Activated CD8-positive, alpha-beta memory T cell treated with anti-CD3 and anti-CD28 coated beads for 1 hour (primary cell): ENCODE measurements at places on chromosomes 5 and 9.

- no peak for DNase-seq
Measured at GRCh38 chr5:87781976-87782375, 369.2 kb upstream of the CCNH start.

- DNase-seq: no peak
Measured at GRCh38 chr9:94807556-94807955, 81.1 kb downstream of the AOPEP start.

GRCh38 chr9:13411791-13412190 lies 132.3 kb upstream of the MPDZ start:
- no peak for DNase-seq

DNA sequence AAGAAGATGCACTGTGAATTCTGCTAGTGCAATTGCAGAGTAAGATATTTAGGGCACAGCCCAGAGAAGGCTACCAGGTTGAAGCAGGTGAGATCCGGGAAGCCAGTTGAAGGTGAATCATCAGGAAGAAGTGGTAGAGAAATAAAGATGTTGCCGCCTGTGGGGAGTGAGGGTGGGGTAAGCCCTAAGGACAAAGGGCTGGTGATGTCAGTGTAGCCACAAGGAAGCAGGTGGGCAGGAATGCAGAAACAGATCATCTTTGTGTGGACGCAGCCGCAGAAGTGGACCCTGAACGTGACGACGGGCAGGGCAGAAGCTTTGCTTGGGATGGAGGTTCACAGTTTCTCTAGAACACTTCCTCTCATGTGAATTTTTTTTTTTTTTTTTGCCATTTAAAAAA lies 164.2 kb downstream of the ACTL7B start:
- DNase-seq: no peak

DNA sequence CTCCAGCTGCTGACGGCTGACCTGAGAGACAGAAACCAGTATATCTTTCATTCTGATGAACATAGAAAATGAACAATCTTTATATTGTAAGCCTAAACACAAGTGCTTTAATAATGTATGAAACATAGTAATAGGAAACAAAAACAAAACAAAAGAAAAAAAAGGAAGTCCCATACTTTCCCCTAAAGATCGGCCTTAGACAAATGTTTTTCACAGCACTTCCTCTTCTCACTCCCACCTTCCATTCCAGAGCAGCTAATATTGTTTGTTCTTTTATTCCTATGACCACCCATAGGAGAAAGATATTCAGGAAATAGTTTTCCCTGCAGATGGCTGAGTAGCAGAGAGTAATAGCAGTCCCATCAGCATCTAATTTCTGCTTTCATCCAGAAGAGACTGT lies 194.4 kb upstream of the SLC27A6 start:
- DNase-seq: no peak

DNA sequence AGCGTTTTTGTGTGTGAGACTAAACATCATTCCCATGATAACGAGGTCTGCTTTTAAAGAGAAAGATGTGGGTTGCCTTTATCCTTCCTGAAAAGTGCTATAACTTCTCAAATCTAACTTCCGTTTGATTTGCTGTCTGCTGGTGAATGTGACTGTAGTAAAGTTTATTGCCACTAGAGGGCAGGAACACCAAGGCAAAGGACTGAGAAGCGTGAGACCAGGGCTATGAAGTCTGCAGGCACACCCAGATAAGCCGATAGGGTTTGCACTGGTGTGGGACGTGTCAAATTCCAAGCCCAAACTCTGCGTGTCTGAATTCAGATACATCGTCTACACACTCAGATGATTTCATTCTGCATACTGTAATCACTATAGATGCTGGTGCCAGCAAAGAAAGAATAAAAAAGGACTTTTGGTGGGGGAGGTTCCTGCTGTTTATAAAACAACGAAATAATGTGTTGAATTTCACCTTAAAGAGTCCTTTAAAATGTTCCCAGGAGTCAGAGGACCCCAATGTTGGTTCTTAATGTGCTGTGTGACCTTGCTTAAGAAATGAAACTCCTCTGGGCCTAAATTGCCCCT lies 87.2 kb downstream of the PTTG1 start:
- peak; percentile 8 for DNase-seq

GRCh38 chr9:86405926-86406325 lies 51.7 kb upstream of the TUT7 start:
- no peak for DNase-seq

DNA sequence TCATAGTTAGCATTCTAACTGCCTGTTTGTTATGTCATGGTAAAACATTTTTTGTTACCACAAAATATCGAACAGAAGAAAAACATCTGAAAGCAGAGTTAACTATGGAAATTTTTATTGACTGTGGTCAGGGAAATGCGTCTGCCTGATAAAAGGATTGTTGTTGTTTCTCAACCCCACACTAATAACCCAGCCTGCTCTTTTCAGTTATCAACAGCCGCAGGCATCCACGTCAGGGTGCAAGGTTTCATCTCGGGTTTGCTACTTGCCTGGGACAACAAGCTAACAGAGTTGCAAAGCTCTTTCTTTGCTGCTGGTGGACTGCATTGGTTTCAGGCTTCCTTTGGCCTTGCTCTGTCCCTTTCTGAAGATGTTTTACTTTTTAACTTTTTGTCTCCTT lies 969.2 kb downstream of the CDH18 start:
- no peak for DNase-seq

DNA sequence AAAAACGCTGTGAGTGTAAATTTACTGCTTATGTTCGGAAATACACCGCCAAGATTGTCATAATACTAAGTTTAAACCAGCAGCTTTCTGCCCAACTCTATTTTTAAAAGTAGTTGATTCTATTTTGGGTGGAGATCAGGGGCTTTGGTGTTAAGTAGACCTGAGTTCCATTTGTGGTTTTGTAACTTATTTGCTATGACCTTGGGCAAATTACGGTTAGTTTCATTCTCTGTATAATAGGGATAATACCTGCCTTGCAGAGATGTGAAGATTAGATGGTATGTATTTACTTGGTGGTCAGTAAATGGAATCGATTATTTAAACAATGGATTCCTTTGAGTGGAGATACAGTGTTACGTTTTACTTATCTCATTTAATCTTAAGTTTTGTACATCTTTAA lies 1.6 kb downstream of the RAD23B start:
- DNase-seq: no peak

- DNase-seq: no peak
Measured at GRCh38 chr9:98864281-98865174, 57.1 kb downstream of the GALNT12 start.

GRCh38 chr9:37324261-37324683 lies 98.2 kb upstream of the GRHPR start:
- DNase-seq: no peak

- DNase-seq: no peak
Measured at GRCh38 chr5:38515646-38516045, 40.8 kb downstream of the LIFR start.

- peak; percentile 94 for DNase-seq
Measured at GRCh38 chr5:108748401-108749127, 867 bp downstream of the FER start.

- no peak for DNase-seq
Measured at GRCh38 chr5:103474677-103475076, 87.9 kb downstream of the NUDT12 start.

- no peak for DNase-seq
Measured at GRCh38 chr9:92291577-92291976, 1.9 kb downstream of the IARS1 start.

DNA sequence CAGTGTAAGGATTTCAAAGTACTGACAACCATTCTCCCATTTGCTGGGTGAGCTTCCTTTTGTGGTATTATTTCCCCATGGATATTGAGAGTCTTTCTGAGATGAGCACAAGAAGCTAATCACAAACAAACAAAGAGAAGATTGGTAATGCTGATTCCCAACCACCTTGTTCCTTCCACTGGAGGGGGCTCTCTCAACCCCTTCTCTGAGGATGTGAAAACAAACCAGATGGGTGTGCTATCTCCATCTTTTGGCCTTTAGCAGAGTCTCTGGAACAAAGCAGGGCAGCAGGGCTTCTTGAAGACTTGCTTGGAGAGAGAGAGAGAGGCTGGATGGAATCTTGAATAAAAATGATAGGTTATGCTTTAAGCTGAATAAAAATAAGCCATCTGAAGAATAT lies 576.7 kb upstream of the ZNF462 start:
- no peak for DNase-seq

GRCh38 chr5:133269691-133270090 lies 217.9 kb downstream of the HSPA4 start:
- DNase-seq: no peak

- no peak for DNase-seq
Measured at GRCh38 chr9:82736701-82737100, 326.2 kb downstream of the RASEF start.
